Omental fat pad (tissue), 4 donors: ENCODE measurements at places on chromosomes 16 and 17.

DNA sequence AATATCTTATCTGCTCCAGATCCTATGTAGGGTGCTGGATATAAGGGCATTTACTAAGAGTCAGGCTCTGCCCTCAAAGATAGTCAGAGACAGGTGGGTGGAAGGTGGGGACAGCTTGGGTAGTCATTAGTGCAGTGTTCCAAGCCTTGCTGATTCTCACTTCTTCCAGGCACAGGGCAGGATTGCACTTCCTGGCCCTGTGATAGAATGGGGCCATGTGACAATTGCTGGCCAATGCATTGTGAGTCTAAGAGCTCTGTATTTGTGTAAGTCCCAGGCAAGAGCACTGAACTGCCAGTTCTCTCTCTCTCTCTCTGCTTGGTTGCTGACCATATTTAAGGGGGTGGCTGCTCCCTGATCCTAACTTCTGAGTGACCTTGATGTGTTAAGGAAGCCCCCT lies 112.1 kb downstream of the C16orf78 start:
- DNase-seq, result no peak

DNA sequence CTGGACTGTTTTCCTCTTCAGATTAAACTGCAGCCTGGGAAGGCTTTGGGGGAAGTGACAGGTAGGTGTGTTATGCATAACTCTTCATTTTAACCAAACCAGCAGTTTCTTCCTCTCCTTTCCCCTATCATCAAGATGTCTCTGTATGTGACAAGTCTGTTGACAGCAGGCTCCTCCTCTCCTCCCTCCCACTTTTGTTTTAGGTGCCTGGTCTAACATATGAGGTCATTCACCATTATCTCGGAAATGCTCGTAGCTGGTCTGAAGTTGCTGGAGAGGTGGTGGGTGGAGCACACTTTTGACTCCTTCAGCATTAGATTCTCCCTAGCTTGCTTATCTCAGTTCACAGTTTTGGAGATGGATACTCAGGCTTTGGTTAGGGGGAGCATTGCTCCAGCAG lies 571.0 kb upstream of the EEF2KMT start:
- DNase-seq, result no peak

DNA sequence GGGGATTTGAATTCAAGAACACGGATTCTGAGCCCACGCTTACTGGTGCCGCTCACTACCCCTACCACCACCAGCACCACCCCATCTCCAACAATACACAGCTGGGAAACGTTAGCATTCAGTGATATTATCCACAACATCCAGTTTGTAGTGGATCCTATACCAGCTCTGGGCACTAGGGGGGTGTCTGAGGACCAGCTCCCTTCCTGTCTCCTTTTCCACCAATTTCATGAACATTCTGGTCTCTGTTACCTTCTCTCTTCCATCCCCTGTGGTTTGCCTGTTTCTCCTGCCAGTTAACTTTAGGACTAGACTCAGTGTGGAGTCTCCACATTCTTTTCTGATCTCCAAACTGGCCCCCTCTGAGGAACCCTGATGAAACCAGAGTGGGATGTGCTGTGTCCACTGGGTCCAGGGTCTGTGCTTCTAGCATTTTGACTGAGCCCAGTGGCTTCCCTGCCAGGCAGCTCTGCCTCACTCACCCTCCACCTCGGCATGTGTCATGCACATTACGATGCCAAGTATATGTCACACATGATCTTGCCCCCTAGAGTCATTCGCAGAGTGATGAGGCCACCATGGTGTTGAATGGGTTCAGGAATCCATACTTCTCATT lies 187.0 kb upstream of the CDH13 start:
- DNase-seq, result no peak

DNA sequence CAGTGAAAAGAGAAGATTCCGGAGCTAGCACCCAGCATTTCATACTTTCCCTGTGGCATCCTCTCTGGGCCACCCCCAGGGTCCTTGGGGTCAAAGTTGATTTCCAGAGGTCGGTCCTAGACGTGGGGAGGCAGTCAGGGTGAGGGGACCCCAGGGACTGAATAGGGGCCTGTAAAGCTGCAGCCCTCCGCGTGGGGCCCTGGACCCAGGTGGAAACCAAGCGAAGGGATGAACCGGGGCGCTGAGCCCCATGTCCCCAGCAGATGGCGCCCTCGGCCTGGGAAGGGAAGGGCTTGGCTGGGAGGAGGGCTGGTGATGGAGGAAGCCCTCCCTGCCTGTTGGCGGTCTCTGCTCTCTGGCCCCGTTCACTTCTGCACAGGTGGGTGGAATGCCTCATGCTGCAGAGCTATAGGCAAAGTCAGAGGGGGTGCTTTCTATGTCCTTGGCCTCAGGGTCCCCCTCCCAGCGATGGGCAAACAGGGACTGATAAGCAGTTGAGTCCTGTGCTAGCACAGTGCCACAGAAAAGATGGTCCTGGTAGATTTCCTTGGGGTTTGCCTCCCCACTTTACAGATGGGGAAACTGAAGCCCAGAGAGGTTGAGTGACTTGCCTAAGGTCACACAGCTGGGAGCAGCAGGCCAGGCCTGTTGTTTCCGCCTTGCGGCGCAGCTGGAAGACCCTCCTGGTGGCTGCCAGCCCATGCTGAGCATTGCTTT lies 163.4 kb upstream of the CIBAR2 start:
- peak; percentile 60 for DNase-seq

GRCh38 chr16:67050796-67051195 lies 21.8 kb downstream of the CBFB start:
- DNase-seq, result no peak

- no peak for DNase-seq
These were observed 15.4 kb upstream of the NDEL1 start for GRCh38 chr17:8420041-8420934.

DNA sequence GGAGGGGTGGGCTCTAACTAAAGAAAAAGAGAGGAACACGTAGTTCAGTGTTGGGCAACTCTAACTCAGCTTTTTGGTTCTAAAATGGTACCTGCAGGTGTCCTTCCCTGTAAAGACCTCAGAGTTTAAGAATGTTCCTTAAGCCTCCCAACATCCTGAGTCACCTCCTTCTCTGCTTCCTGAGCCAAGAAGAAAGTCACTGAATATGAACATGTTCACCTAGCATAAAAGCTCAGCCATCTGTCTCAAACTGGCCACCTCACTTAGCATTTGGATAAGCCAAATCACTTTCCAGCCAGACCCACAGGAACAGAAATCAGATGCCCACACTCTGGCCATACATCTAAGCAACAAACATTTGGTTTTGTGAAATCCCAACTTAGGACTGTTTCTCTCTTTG lies 3.7 kb downstream of the TMEM98 start:
- DNase-seq, result no peak

- DNase-seq, result no peak
These were observed 29.9 kb downstream of the NAGPA start for GRCh38 chr16:5003828-5004227.

DNA sequence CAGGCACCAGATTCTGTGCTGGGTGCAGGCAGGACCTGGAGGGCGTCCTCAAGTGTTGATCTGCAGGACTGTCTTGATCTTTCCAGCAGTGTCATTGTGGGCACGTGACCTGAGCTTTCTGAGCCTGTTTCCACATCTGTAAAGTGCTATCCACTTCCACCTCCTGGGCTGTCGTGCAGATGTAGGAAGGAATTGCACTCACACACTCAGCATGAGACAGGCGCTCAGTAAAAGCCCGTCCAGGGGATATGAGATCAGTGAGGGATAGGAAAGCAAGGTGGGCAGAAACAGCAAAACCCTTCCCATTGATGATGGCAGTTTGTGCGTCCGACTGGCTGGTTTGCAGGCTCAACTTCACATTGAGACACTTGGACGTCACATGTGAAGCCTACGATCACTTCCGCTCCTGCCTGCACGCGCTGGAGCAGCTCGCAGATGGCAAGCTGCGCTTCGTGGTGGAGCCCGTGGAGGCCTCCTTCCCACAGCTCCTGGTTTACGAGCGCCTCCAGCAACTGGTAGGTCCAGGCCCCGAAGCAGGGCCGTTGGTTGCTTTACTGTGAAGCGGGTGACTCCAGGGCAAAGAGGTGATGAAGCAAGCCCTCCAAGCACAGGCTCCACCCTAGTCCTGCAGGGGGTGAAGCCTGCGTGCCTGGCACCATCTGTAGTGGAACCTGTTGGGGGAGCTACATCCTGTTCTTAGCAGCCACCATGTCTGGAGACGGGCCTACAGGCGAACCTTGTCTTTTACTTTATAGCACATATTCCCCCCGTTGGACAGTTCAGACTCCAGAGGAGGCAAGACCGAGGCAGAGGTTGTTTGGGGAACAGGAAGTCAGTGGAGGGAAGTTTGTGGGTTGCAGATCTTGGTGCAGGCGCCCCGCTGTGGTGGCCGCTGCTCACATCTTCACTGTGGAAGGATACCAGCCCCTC lies 23.0 kb downstream of the METTL22 start:
- DNase-seq, result no peak

DNA sequence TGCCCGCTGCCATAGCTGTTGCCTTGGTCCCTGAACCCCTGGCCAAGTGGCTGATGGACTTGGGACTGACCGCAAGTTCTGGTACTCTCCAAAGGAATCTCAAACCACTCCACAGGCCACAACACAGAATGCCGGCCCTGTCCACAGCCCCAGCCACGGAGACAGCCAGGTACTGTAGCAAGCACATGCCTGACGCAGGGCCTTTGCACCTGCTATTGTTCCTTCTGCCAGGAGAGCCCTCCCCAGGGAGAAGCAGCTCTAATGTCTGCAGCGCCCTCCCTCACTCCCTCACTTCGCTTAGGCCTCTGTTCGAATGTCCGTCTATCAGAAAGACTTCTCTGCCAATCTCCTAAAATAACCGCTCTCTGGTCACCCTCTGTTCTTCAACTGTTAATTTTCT lies 15.4 kb downstream of the RTN4RL1 start:
- no peak for DNase-seq

DNA sequence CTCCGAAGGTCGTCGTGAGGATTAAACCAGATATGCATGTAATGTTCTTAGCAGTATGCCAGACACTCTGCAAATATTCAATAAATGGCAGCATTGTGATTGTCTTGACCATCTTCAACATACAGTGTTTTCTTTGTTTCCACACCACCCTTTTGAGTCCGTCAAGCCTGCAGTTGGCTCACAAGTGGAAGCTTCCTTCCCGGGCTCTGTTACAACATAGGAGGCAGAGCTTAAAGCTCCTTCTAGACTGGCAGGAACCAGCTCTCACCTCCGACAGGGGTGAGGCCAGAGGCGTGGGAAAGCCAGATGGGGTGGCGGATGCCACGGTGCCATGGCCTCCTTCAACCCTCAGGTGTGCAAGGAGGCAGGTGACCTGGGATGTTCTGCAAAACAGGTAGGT lies 138.3 kb downstream of the FOXL1 start:
- DNase-seq, result no peak

DNA sequence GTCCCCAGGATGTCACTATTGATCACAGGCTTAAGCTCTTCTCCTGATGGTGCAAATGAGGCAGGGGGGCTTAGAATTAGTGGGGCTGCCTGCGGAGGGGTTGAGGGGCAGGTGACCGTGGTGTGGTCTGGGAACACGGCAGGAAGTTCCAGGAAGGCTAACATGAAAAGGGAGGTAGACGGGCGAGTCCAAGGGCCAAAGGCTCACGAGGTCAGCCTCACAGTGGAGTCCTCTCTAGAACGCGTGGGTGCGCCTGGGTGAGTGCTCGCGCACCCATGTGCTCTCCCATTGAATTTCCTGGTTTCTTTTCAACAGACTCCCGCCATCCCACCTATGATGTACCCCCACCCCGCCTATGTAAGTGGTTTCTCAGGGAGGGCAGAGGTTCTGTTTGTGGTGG lies 15.2 kb downstream of the LGALS9 start:
- DNase-seq, result no peak

DNA sequence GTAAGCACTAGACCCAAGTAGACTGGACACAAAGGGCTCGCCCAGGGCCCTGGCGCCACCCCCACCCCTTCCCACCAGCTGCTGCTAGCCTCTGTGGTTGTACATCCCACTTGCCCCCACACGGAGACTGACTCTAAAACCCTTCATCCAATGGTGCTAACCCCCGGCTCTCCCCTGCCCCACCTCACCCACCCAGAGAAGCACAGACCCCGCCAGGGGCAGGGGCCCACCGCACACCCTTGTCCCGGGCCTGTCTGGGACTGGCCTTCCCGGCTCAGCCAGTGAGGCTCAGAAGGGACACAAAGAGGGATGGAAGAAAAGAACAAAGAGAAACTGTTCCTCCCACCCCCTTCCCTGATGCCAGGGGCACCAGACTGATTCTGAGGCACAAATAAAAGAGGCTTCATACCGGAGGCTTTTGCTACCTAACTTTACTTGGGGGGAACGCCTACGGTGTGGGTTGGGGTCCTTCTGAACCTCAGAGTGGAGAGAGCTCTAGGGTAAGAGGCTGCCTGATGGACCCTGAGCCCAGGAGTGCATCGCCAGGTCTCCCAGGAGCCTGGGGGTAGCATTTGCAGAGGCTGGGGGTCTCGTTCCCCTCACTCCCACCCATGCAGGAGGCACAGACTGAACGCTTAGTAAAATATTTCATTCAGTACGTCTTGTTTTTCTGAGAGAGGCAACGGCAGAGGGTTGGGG lies 8.2 kb downstream of the CORO6 start:
- DNase-seq, result no peak

GRCh38 chr16:14202697-14203096 lies 131.6 kb downstream of the MRTFB start:
- DNase-seq, result no peak

DNA sequence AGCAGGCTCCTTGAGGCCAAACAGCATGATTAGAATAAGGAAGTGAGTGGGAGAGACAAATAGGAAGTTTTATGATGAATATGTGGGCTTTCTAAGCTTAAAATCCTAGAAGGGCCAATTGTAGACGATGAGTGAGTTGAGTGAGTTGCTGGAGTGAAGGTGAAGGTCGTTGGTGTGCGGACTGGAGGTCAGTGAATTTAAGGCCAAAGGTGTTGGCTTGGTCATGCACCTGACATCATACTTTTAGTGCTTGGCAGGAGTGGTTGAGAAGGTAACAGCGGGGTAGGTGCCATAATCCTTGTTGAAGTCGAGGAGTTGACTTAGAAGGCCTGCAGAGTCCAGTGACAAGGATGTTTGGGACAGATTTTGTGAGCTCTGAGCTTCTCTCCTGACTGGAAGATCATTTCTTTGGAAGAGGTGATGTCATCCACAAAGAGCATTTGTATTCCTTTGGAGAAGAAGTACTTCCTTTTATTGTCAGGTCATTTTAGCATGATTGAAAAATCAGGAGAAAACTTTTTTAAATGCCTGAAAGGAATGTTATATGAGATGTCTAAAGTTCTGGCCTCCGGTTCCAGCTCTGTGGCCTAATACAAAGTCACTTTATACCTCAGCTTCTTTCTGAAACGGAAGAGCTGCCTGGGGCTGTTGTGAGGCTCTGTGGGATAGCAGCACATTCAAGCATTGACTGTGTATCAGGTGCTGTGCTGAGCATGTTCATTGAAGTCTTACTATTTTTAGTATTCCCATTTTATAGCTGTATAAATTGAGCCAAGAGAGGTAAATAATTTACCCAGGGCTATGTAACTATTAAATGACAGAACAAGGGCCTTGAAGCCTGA lies 53.6 kb upstream of the TBX2 start:
- DNase-seq, result no peak
